ENCODE measurements at places on chromosomes 12 and 14.

- peak; percentile 97 for DNase-seq
Observed at GRCh38 chr12:19088606-19089005, 40.9 kb upstream of the PLEKHA5 start.

DNA sequence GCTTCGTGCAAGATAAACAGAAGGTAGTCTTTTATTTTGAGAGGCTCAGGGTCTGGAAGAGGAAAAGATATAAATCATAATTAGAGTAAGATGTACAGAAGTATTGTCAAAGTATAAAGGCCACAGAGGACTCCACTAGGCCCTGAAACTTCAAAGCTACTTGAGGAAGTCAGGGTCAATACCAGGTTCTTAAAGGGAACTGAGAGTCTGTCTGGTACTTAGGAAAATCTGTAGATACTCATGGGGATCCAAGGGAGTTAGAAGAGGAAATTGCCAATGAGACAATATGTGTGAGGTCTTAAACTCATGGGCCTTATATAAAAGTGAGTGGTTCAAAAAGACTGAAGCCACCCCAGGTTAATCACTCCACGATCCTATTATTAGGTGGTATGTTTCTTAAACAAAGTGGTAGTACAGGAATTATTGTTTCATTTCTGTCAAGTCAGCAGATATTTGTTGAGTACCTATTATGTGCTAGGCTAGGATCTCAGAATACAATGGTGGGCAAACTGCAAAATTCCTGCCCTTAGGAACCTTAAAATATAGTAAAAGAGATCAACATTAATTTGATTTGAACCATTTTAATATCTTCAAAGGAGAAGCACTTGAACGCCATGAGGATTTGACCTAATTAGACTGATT lies 314.6 kb downstream of the ADAMTS20 start:
- DNase-seq: no peak

- no peak for DNase-seq
Observed at GRCh38 chr14:63949696-63950095, 96.9 kb downstream of the SYNE2 start.

GRCh38 chr14:21026988-21027315 lies 2.1 kb upstream of the NDRG2 start:
- DNase-seq: no peak

- no peak for DNase-seq
Observed at GRCh38 chr12:5173511-5174011, 129.9 kb downstream of the KCNA5 start.

DNA sequence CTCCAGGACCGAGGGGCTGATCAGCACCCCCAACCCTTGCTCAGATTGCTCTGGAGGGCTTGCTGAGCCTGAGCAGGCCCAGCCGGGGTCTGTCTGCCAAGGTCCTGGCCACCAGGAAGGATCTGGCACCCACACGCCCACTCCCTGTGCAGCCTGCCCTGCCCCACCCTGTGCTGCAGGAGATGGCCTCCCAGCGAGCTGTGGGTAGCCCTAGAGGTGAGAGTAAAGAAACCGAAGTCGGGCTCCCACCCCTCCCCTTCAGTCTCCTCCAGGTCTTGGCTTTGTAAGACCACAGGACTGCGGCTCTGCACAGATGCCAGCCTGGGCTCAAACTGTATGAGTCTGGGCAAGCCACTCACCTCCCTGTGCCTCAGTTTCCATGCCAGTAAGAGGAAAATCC lies 307.8 kb downstream of the BCL11B start:
- no peak for DNase-seq

DNA sequence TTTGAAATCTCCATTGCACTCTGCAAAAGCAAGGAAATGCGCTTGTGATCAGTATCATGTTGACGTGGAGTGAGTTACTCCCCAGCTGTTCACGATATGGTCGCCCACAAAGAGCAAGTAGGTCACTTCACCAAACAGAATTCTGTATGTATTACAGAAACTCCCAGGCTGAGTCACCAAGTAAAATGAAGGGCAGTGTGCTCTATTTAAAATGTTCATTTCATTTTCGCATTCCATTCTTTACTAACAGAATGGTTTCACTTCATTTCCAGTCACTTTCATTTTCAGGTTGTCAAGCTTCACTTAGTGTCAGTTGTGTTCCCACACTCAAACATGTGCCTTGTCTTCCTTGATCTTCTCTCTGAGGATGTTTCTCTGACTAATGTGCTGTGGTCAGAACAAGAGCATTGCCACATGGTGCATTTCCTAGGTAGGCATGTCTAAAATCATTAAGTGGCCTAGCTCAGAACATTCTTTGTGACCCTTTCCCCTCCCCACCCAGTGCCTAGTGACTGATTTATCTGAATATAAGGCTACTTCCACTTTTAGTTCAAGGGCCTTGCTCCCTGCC lies 391.2 kb downstream of the RAD51B start:
- DNase-seq: no peak

DNA sequence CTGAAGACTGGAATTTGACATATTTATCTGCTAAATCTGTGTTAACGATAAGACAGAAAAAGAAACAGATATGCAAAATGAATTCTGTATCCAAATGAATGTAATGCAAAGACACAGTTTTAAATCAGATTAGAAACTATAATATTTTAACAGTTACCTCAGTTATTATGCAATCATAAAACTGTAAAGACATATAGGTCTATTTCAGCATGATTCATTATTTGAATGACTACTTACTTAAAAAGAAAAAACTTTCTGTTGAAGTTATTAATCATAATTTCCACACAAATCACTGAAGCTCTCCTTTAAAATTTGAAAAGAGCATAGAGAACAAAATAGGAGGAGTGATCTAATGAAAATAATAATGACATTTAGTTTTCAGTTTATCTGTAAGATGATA lies 742.6 kb downstream of the FSCB start:
- DNase-seq: no peak

- DNase-seq: no peak
Observed at GRCh38 chr12:2453761-2454090, 341.0 kb upstream of the FKBP4 start.

- DNase-seq: no peak
Observed at GRCh38 chr14:101473045-101473729, 88.1 kb upstream of the DIO3 start.

GRCh38 chr12:79298506-79298905 lies 392.3 kb downstream of the PAWR start:
- DNase-seq: no peak

- no peak for DNase-seq
Observed at GRCh38 chr12:49720214-49720613, 13.0 kb upstream of the FMNL3 start.

- no peak for DNase-seq
Observed at GRCh38 chr12:117491711-117492110, 130.3 kb upstream of the NOS1 start.

DNA sequence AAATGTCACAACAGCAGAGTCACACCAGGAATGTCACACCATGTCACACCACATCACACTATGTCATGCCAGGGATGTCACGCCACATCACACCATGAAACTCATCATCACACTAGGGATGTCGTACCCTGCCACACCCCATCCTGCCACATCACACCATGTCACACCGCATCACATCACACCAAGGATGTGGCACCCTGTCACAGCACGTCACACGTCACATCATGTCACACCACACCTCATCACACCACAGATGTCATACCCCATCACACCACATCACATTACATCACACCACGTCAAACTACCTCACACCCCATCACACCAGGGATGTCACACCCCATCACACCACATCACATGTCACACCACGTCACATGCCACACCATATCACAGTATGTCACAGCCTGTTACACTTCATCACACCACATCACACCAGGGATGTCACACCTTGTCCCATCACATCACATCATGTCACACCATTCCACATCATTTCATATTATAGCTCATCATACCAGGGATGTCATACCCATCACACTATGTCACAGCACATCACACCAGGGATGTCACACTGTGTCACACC lies 90.9 kb downstream of the TMEM121 start:
- DNase-seq: no peak

DNA sequence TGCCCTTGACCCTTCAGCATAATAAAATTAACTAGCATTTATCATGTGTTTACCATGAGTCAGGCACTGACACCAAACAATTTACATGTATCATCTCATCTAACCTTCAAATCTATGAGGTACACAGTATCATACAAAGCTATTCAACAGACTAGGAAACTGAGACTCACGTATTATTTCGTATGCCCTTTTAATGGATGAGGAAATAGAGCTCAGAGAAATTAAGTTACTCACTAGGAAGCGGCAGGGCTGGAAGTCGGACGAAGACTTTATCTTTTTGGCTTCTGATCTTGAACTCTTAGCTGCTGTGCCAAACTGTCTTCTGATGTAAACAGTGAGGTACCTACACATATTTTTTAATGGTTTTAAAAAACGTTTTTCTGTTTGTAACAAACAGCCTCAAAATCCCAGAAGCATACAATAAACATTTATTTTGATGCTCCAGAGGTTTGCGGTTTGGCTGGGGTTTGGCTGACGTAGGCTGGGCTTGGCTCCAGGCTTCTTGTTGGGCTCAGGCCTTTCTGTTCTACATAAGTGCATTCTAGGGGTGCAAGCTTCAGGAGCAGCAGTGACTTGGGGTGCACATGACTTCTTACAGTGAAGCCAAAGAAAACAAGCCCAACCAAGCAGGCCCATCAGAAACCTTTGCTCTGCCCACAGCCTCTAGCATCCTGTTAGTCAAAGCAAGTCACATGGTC lies 184.7 kb downstream of the TBX5 start:
- no peak for DNase-seq

DNA sequence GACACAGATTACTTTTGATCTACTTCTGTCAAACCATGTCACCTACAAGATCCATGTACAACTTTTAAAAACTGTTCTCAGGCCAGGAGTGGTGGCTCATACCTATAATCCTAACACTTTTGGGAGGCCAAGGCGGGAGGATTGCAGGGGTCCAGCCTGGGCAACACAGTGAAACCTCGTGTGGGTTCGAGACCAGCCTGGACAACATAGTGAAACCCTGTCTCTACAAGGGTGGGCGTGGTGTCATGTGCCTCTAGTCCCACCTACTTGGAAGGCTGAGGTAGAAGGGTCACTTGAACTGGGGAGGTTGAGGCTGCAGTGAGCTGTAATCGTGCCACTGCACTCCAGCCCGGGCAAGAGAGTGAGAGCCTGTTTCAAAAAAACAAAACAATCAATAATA lies 5.7 kb downstream of the WDR20 start:
- DNase-seq: no peak

DNA sequence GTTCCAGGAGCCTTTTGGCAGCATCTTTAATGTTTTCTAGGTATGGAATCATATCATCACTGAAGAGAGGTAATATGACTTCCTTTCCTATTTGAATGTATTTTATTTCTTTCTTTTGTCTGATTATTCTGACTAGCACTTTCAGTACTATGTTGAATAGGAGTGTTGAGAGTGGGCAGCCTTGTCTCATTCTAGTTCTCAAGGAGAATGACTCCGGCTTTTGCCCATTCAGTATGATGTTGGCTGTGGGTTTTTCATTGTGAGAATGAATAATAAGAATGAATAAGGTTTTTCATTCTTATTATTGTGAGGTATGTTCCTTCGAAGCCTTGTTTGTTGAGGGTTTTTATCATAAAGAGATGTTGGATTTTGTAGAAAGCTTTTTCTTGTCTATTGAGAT lies 98.9 kb downstream of the GPHN start:
- DNase-seq: no peak

- no peak for DNase-seq
Observed at GRCh38 chr12:92503971-92504593, 198.7 kb upstream of the PLEKHG7 start.

DNA sequence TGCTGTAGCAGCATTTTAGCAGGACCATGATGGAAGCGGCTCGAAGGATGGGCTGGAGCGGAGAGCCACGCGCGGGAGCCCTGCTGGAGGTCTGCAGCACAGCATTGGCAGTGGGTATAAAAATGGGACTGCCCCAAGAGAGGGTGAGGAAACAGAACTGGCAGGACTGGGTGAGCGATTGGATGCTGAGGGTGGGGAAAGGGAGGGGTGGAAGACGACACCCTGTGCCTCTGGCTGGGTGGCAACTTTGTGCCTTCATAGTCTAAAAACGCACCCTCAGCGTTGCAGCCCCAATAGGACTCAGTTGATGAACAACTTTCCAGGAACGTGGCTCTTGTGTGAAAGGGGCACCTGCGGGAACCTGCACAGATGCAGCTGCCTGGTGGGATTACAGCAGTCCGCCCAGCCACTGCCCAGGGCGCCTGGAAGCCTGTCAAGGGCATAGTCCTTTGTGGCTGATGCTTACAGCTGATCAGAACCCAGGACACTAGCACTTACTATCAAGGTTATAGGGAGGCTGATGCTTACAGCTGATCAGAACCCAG lies 73.0 kb downstream of the NINJ2 start:
- no peak for DNase-seq

- peak; percentile 92 for DNase-seq
Observed at GRCh38 chr12:124655698-124656516, 88.5 kb upstream of the NCOR2 start.

DNA sequence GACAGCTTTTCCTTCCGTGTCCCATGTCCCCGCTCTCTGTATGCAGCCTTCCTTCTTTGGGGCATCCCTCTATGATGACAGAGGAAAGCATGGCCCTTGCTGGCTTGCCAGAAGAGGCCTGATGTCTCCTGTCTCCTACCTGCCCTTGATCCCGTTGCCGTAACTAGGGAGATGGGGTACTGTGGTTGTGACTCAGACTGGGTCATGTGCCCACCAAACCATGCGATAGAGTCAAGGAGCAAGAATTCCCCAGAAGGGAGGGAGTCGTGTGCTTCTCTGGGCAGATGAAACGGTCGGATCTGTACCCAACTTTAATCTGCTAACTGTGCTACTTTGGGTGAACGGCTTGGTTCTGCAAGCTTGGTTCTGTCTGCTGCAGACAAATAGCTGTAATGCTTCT lies 99.1 kb upstream of the DYNC1H1 start:
- no peak for DNase-seq

DNA sequence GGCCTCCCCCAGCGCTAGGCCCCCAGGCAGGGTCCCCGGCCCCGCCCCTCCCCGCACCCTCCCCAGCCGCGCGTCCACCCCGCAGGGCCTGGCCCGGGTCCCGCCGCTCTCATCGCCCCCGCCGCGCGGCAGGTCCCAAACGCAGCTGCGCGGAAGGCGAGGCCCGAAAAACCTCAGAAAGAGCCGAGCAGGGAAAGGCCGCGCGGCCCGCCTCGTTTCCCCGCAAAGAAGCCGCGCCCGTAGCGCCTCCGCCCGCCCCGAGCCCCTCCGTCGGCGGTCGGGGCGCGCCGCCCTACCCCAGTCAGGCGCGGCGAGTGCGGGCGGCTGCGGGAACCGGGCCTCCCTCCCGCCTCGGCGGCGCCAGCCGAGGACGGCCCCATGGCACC lies 324 bp downstream of the POLE start:
- no peak for DNase-seq

DNA sequence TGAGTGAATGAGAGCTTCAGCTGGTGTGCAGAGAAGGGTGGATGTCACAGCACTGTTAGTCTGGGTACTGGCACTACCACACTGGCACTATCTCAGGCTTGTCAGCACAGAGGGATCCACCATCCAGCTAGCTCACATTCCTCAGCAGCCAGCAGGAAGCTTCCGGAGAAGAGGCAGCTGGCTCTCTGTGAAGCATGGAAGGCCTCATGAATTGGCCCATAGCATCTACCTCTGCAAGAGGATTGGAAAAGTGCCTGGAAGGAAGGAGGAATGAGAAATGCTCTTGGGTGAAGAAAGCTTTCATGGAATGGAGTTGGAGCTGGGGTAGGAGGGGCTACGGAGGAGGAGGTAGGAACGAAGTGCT lies 9.9 kb downstream of the KRT83 start:
- DNase-seq: no peak

Measured in NCI-H524 treated with DMSO at 0.1 percent for 48 hours (cell line).